ENCODE measurements at places on chromosomes 5 and 9.

GRCh38 chr5:105752801-105753200 lies 1917.9 kb downstream of the EFNA5 start:
- DNase-seq: no peak

DNA sequence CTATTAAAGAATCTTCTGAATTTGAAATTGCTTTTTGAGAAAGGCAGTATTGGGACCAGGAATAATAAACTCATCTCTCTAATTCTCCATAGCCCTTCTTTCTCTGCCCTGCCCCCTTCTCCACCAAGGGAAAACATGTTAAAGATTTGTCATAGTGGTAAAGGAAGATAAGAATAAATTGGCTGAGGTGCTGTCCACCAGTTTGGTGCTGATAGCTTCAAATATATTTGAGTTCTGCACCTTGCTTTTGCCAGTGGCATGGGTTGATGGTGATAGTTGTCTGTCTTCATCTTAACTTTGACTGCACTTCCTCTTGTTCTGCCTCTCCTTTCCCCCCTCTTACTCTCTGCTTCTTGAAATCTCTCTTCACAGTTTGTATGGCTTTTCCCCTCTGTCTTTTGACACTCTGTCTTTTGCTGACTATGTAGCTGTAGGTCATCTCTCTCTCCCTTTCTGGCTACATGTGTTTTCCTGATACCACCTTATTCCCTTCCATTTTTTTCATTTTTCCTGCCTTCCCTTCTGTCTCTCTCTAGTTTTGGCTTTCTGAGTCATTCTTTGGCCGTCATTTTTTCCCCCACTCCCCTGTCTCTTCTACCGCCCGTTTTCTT lies 56.6 kb downstream of the NDUFS4 start:
- no peak for DNase-seq

GRCh38 chr9:109190151-109190550 lies 23.1 kb upstream of the FRRS1L start:
- no peak for DNase-seq

DNA sequence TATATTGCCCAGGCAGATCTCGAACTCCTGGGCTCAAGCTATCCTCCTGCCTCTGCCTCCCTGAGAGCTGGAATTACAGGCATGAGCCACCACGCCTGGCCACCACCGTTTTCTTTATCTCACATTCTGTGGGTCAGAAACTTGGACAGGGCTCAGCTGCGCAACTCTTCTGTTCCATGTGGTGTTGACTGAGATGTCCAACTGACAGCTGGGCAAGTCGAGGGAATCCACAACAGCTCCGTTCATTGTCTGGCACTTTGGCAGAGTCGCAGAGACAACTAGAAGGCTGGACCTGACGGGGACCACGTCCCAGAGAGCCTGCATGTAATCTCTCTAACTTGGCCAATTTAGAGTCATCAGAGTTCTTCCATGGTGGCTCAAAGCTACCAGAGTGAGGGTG lies 36.2 kb upstream of the AOPEP start:
- DNase-seq: no peak

- no peak for DNase-seq
Observed at GRCh38 chr5:53073348-53073747, 36.2 kb downstream of the MOCS2 start.

DNA sequence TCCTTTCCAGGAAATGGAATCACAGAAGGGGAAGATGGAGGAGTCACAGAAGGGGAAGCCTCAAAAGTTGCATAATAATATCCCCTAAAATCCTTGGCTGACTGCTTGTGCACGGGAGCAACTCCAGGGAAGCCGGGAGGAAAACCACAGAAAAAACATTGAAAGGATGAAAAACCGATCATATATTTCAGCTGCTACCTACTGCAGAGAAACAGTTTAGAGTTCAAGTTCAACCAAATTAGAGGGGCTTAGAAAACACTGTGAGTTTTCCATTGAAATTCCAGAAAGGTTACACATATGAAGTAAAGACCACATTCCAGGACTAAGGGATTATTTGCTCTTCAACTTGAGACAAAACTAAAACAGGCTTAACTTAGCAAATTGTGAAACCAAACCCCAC lies 37.6 kb upstream of the MTAP start:
- no peak for DNase-seq

DNA sequence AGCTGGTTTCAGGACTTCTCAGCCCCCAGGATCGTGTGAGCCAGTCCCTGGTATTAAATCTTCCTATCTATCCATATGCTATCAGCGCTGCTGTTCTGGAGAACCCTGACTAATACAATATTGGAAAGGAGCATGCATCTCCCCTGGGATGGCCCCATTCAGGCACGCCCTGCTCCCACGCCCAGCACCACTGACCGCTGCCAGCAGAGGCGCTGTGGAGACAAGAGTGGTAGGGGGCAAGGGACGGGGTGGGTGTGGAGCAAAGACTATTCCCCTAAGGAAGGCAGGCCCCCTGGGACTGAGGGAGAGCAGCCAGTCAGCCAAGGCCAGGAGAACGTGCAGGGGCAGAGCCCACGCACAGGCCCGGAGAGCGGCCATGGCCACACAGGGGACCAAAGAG lies 116.0 kb downstream of the VAV2 start:
- DNase-seq: no peak

- no peak for DNase-seq
Observed at GRCh38 chr9:22005021-22005701, 3.9 kb downstream of the CDKN2B start.

GRCh38 chr9:116238225-116238624 lies 84.6 kb downstream of the PAPPA start:
- no peak for DNase-seq

DNA sequence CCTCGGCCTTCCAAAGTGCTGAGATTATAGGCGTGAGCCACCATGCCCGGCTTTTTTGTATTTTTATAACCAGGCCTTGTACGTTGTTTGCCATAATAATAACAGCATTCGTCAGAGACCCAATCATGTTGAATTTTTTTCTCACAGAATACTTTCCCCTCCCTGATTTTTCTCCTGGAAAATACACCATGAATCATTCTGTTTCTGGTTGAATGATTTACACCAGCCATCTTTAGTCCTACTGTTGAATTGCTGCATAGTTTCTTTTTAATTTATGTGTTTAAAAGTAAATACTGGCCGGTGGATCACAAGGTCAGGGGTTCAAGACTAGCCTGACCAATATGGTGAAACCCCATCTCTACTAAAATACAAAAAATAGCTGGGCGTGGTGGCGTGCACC lies 3.5 kb downstream of the CNOT8 start:
- DNase-seq: no peak

DNA sequence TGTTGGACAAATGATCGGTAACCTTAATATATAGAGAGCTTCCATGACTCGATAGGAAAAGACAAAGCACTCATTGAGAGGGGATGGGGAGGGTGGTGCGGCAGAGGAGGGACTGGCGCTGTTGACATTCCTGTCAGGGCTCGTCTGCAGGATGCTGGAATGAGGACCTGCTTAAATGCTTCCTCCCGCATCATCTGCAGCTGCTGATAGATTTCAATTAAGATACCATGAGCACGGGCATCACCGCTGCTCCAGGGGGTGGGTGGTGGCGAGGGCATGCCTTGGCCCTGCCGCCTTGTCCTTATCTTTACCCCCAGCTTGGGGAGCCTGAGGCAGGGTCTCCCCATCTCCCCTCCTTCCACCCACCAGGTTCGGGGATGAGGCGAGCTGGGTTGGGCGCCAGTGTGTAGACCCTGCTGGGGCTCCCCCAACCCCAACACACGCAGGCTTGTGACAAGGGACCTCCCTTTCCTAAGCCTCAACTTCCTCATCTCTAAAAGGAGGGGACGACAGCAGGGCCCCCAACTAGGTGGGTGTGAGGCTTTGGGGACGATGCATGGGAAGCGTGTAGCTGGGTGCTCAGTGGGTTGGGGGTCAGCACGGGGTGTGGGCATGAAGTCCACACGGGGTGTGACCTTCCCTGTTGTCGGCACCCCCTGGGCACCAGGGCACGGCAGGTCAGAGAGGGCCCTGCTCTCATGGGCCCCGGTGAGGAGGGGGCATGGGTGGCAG lies 11.7 kb upstream of the QRFP start:
- DNase-seq: no peak

GRCh38 chr9:134943836-134944235 lies 26.1 kb upstream of the FCN1 start:
- no peak for DNase-seq

DNA sequence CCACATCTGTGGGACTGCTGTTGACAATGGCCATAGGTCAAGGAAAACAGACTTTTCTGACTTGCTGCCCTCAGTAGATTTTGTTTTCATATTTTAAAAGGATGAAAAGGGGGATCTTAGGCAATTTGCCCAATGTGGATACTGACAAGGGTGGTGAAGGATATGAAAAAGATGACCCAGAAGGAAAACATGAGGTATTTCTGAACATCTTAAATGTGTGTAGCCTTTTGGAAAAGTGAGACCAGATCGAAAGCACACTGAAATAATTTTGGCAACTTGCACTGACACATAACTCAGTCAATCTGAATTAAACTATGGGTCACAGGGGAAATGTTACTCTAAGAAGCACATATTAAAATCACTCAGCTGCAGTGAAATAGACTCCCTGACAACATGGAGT lies 1793.0 kb upstream of the ACO1 start:
- DNase-seq: no peak

DNA sequence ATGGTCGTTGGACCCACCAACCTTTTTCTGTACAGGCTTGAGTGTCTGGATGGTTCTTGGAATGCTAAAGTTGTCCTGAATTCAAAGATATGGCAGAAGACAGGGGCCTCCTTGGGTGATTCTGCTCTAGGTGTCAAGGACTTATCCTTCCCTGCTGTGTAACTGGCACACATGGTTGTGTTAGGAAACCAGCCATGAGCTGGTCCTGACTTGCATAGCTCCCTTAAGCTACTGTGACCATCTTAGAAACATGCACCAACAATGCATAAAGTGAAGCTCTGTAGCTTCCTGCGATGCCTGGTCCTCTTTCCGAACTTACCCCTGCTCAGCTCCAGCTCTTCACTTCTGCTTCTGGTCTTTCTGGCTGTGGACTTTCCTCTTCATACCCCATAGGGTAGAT lies 224.6 kb downstream of the TLE4 start:
- no peak for DNase-seq

GRCh38 chr5:1999794-2000193 lies 117.1 kb upstream of the IRX4 start:
- no peak for DNase-seq

DNA sequence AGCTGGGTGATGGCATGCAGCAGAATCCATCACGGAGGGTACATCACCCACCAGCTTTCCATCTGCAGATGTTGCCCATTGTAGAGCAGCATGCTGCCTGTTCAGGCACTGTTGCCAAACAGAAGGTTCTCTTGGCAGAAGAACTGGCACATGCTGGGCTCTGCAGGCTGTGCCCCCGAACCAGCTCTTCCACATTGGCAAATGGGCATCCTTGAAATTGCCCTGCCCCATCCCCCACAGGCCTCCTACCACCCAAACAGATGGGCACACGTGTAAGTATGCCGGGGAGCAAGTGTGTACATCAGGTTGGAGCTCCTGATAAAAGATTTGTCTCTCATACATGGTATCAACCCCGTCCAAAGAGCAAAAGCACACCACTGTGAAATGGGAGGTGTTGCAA lies 220.3 kb upstream of the TAS2R1 start:
- DNase-seq: no peak

- no peak for DNase-seq
Observed at GRCh38 chr9:70639853-70640814, 225.7 kb upstream of the KLF9 start.

GRCh38 chr9:136059851-136060670 lies 35.0 kb downstream of the NACC2 start:
- no peak for DNase-seq

DNA sequence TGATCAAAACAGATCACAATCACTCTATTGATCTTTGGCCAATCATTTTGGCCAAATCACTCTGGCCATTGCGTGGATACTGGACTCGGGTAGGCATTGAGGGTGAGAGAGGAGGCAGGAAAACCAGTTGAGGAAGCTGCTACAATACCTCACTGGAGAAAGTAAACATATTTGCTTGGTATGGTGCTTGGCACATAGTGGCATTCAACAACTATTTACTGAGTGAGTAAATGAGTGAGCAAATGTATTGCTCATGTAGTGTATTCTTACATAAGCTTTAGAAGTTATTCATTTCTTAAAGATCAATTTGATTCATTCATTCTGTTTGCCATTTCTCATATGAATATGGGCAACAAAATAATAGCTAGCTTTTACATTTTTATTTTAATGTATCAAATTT lies 4.0 kb upstream of the DEPDC1B start:
- no peak for DNase-seq

DNA sequence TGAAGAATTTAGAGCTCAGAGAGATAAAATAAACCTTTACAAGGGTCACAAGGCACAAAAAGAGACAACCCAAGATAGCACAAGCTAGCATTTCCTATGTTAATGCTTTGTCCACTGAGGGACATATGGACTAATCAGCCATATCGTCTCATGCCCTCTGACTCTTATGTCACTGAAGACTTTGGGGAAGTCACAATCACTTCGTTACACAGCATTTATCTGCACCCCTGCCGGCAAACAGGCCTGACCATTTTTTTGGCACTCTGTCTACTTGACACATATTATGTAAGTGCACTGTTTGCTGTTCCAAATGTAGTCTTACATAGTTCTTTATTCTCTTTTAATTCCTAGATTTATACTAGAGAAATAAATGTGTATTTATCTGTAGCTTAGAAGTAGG lies 13.9 kb upstream of the BNC2 start:
- DNase-seq: no peak

- peak; percentile 45 for DNase-seq
Observed at GRCh38 chr9:125240649-125240999, 519 bp downstream of the HSPA5 start.

- no peak for DNase-seq
Observed at GRCh38 chr5:154214371-154215106, 24.0 kb downstream of the GALNT10 start.

GRCh38 chr9:99303177-99303576 lies 81.1 kb downstream of the SEC61B start:
- DNase-seq: no peak

GRCh38 chr5:113163328-113163727 lies 186.7 kb downstream of the DCP2 start:
- DNase-seq: no peak

DNA sequence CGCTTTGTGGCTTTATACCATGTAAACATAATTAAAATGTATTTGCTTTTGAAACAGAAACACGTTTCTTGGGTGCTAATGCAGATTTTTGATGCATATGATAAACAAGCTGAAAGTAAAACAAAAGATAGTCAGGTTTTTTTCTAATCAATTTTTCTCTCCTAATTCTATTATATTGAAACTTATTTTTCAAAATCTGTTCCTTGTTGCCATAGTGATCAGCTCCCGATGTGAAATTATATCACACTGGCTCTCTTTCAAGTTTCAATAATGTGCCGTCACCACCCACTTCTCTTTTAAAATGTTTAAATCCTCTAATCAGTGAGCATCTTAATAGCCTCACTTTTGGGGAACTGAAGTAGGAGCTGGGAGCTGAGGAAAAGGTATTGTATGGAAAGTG lies 36.4 kb upstream of the DAPK1 start:
- no peak for DNase-seq

- DNase-seq: no peak
Observed at GRCh38 chr9:134897584-134898170, 17.1 kb downstream of the FCN2 start.

- DNase-seq: no peak
Observed at GRCh38 chr9:127742435-127743088, 7.5 kb upstream of the TOR2A start.

GRCh38 chr5:53298841-53299240 lies 181.6 kb upstream of the FST start:
- no peak for DNase-seq

- no peak for DNase-seq
Observed at GRCh38 chr5:105034401-105034763, 1471.8 kb upstream of the NUDT12 start.

All from breast epithelium (tissue), 4 donors.